Pulmonary artery endothelial cell (primary cell): ENCODE measurements at places on chromosomes 6 and 20. TPM values are rescaled to one million over a fixed set of nuclear protein-coding genes. Genes with fewer than 3 reads are reported as not detected.

GRCh38 chr20:33811776-33812151 lies 616 bp downstream of the CHMP4B start:
- no peak for DNase-seq

CNR1 gene
- total RNA-seq = 2.6 TPM in 1 of 2 replicates, not detected in the other

DNA sequence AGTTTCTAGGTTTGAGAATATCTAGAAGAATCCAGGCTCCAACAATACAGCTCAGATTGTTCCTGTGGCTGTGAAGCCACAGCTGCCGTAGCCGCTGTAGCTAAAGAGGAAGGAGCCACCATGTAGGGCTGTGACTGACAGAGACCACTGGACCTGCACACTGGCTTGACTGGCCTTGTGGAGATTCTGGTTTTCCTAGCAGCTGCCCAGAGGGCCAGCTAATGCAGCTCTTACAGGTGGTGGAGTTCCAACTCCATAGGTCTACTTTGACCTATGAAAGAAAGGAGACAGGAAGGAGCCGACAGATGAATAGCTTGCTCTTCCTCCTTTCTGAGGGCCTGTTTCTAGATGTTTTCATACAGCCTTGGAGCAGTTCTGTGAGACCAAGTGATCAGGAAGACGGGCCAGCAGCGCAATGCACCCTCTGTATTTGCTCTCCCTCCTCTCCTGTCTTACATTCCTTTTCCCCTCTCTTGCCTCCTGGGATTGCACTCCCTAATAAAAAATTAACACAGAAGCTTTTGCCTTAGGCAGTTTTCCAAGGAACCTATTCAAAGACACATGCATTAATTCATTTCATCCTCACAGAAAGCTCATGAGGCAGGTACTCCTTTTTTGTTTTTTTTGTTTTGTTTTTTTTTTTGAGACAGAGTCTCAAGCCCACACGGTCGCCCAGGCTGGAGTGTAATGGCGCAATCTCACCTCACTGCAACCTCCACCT lies 51.8 kb upstream of the MYB start:
- no peak for DNase-seq

DNA sequence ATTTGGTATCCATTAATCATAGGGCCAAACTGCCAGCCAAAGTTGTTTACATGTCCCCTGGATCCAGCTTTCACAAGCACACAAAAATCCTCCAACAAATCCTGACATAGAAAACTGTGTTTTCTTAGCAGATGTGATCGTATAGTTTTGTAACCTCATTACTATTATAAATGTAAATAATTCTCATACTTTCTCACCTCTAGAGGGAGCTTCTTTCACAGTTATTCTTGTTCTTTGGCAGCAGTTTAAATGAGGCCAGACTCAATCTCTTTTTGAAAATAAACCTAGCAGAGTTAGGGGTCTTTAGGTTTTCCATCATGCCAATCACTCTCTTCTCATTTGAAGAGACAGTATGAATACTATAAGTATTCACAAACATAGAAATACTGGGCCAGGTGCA lies 17.0 kb upstream of the ZNF318 start:
- no peak for DNase-seq

PNPLA1 gene
- not detected in 2 replicates for total RNA-seq
